ENCODE measurements at places on chromosomes 7 and 10. TPM values are rescaled to one million over a fixed set of nuclear protein-coding genes. Genes with fewer than 3 reads are reported as not detected.

GRCh38 chr10:129321727-129322126 lies 145.3 kb upstream of the MGMT start:
- DNase-seq: no peak

GRCh38 chr10:7412237-7412927 lies 1.5 kb upstream of the SFMBT2 start:
- no peak for DNase-seq

DNA sequence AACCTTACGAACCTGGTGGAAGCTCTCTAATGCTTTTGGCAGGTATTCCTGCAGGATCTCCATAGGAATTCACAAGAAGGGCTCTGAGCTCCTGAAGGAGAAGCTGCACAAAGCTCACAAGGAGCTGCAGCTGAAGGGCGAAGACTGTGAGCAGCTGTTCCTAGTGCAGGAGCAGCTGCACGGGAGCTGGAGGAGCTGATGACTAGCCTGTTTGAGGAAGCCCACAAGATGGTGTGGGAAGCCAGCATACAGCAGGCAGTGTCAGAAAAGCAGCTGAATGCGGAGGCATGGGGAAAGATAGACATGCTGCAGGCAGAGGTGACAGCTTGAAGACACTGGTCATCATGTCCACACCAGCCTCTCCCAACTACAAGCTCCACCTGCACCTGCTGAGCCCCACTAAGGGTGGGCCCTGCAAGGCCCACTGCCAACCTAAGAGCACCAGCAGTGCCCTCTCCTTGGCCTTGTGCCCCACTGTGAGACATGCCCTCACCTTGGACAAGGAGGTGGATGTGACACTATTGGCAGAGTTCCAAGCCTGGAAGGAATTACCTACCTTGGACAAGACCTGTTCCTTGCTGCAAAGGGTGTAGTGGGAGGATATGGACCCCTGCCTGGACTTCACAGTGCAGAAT lies 250.6 kb downstream of the BBS9 start:
- DNase-seq: no peak

GIMAP1 gene
- 3.9 TPM for total RNA-seq

SORBS1 gene
- 0.43 TPM for total RNA-seq

SYT15 gene
- total RNA-seq: 1.5 TPM

Data from activated T-helper 2 cell treated with anti-CD3 and anti-CD28 coated beads, Interferon-gamma antibody, Interleukin-2, Interleukin-4, amounts not matched to agents 10 μg/mL and 5 μg/mL and 100 μg/mL, durations not matched to agents 14 hours and 24 hours and 36 hours (primary cell).